ENCODE measurements at places on chromosomes 12 and 14.

DNA sequence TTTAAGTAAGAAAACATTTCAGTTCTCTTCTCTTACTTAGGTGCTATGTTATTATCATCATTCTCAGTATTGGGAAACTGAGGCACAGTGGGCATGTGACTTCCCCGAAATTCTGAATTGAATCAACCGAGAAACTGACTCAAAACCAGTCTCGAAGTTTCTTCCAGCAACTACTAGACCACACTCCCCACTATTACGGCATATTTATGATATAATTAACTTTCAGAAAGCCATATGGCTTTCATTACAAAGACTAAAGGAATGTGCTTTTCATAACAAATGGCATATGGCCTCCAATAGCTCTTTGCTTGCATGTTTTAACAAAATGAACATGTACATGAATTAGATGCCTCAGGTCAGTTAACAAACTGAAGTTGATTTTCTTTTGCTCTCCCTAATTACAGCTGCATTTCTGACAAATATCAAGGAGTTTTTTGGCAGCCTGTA, 182.9 kb upstream of the SLC38A2 start:
- no peak for DNase-seq

- no peak for DNase-seq
These were observed 44.0 kb downstream of the EID3 start for GRCh38 chr12:104347374-104348075.

- DNase-seq: no peak
These were observed at the start of gene TRAF3 for GRCh38 chr14:102776761-102777710. Gene TRAF3, plus strand, starts transcription at chr14:102777449. Its CDS starts 92,753 bp downstream, at chr14:102870202.

- DNase-seq: no peak
These were observed 49.9 kb upstream of the OR4E1 start for GRCh38 chr14:21723431-21724045.

- DNase-seq: no peak
These were observed 3.4 kb upstream of the GLRX5 start for GRCh38 chr14:95531473-95531872.

GRCh38 chr12:49784756-49785409, 43.3 kb downstream of the NCKAP5L start:
- DNase-seq: no peak

- no peak for DNase-seq
These were observed 5.7 kb upstream of the NEK9 start for GRCh38 chr14:75132382-75133086.

GRCh38 chr14:50237427-50237826, 6.0 kb upstream of the SOS2 start:
- DNase-seq: no peak

DNA sequence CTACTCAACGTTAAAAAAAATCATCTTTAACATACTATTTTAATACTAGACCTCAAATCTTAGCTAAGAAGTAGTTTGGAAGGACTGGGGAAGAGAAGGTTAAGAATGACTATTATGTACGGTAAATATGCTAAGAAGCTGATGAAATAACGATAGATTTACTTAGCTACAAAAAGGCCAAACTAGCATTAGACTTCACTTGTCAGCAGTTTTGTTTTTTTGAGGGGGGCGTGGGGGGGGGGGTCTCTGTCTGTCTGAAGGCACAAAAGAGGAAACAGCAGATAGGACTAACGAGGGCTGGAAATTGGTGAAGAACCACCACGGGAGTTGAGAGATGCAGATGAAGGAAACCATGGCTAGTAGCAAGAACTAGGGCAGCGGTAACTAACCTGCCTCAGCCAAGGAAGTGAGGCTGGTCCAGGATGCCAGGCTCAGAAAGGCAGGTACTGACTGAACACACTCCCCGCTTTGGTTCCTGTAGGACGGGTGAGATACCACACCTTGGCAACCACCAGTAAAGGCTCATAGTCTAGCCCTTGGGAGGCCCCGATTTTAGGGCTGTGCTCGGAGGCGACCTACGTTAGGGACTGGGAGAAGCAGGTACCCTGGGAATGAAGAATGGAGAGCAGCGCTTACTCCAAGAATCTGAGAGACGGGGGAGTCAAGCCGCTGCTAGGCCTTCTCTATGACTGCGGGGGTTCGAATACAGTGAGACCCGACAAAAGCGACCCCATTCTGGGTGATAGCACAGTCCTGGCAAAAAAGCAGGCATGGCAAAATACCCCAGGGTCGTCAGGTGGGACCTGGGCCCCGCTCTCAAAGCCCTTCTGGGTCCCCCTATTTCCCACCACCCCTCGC, 675 bp downstream of the NEDD8 start:
- no peak for DNase-seq

- no peak for DNase-seq
These were observed 148.6 kb downstream of the TSPAN9 start for GRCh38 chr12:3225796-3226180.

- DNase-seq: no peak
These were observed 8.9 kb upstream of the FAIM2 start for GRCh38 chr12:49912345-49913255.

GRCh38 chr12:99223579-99223978, 424.0 kb upstream of the GARIN6 start:
- DNase-seq: no peak
